ENCODE measurements at places on chromosomes 13 and 19.

GRCh38 chr13:76965759-76966421 lies 17.6 kb downstream of the ACOD1 start:
- DNase-seq, result no peak

DNA sequence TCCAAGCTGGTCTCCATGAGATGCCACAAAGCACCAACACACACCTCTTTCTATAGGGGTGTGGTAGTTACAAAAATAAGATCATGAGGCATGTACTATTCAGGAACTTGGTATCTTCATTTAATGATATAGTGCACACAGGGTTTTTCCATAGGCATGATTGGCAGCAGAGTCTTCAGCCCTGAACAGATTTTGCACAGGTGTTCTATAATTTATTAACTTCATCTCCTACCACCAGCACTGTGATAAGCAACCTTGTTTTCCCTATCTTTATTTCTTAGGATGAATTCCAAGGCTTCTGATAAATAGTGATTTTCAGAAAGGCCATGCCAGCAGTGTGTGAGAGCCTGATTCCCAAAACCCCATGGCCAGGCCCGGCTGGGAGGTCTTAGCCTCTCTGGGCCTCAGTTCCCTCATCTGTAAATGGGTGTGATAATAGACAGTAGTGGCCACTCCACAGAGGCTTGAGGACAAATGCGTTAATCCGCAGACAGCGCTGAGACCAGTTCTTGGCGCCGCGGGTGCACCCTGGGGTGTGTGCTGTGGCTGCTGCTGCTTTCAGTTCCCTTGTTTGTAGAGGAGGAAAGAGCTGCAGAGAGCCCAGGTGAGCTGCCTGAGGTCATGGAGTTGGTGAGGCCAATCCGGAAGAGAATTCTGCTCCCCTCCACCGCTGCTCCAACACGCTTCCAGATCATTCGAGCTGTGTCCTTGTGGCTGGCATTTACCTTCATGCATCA lies 33.1 kb downstream of the DHRS12 start:
- DNase-seq, result no peak

GRCh38 chr19:51821456-51821855 lies 26.5 kb downstream of the FPR3 start:
- DNase-seq, result no peak

DNA sequence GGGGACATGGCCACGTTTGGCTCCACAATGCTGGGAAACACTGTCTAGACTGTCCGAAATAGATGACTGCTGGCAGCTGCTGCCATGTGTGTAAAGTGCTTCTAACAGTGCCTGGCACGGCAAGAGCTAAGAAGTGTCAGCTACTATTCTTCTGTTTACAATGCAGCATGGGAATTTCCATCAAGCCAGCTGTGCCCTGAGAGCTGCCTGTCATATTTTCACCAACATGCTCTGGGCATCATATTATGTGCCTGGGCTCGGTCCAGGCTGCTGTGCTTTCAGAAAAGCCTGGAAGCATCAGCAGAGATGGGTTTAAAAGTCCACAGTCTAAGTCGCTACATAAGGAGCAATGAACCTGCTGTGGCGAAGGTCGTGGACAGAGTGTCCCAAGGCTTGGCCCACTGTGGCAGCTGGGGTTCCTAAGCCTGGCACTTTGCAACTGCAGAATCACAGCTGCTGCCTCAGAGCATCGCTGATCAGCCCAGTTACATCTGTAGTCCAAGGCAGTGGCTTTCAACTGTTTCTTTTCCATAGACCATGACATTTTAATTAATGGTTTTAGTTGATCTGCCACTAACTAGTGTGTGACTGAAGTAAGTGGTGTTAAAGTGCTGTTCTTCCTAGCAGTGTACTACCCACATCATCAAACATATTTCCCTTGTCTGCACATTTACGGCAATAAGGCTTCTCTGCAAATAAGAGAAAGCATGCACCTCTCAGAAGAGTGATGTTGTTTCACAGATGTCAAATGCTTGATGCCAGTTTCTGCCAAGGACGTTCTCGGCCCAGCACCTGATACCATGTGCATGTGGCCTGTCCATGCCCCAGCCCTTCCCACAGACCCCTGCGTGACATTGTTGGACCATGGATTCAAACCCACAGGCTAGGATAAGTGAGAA lies 95.7 kb upstream of the C1QTNF9B start:
- no peak for DNase-seq

- no peak for DNase-seq
Measured at GRCh38 chr13:47226516-47226915, 329.7 kb upstream of the HTR2A start.

Measured in T-helper 22 cell (primary cell).